ENCODE measurements at places on chromosomes 12 and 14.

DNA sequence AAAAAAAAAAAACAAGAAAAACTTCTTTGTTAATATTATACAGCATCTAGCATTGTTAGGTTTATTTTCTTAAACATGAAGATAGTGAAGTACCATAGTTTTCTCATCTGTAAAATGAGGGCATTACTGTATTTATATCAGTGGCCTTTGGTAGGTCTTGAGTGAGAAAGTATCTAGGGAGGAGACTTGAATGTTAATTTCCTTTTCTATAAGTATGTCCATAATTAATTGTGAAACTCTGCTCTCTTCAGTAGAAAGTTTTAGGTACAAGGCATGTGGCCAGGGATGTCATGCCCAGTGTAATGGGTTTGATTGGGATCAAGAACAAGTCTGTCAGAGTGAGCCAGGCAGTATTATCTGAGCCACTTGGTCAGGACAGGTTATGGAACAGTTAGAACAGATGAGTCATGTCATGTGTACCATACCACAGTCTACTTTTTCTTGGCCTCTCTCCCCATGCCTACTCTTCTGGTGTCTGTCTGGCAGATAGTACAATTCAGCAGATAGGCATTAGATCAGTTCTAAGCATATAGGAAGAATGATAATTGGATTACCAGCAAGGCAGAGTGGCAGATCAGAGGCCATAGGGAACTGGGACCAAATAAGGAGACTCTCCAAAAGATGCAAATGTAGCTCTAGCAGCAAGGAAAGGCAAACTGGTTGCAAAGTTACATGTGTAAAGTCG lies 30.4 kb downstream of the FBXO34 start:
- peak overlapping the region; percentile 74 for H3K27ac ChIP-seq
- DNase-seq = no peak
- peaks cover 62% of the 10 kb centered on the region for H3K4me1 ChIP-seq
- H3K27me3 ChIP-seq = no peaks in the 10 kb centered on the region
- no peak overlapping the region for H3K4me3 ChIP-seq
- H3K36me3 ChIP-seq = no peaks in the 10 kb centered on the region

DNA sequence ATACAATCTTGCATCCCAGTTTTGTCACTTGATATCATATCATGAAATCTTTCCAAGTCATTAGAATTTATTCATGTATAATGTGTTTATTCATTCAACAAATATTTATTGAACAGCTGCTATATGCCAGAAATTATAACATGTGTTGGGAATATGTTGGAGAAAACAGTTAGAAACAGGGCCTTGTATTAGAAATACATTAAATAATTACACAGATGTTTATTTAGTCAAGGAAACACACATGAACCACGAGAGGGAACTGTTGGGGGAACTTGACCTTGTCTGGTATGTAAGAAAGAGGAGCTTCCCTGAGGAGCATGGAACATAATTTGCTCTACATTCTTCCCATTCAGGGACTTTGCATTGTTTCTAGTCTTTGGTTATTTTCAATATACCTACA lies 191.7 kb upstream of the FRMD6 start:
- no peak for DNase-seq
- H3K27me3 ChIP-seq = peaks cover 21% of the 10 kb centered on the region
- no peaks in the 10 kb centered on the region for H3K4me1 ChIP-seq
- H3K36me3 ChIP-seq = no peaks in the 10 kb centered on the region

- H3K27ac ChIP-seq = no peak overlapping the region
- H3K4me1 ChIP-seq = no peaks in the 10 kb centered on the region
- H3K4me3 ChIP-seq = no peak overlapping the region
- H3K36me3 ChIP-seq = peaks cover 31% of the 10 kb centered on the region
- H3K27me3 ChIP-seq = peaks cover 2% of the 10 kb centered on the region
Observed at GRCh38 chr12:57795354-57795753, 12.8 kb downstream of the TSFM start.

GRCh38 chr14:72433511-72433910 lies 460.4 kb downstream of the DPF3 start:
- no peak overlapping the region for H3K27ac ChIP-seq
- no peaks in the 10 kb centered on the region for H3K36me3 ChIP-seq
- peaks cover 5% of the 10 kb centered on the region for H3K27me3 ChIP-seq
- peaks cover 23% of the 10 kb centered on the region for H3K4me1 ChIP-seq
- no peak overlapping the region for H3K4me3 ChIP-seq
- no peak for DNase-seq

GRCh38 chr14:31277085-31277484 lies 69.5 kb upstream of the HECTD1 start:
- no peak for DNase-seq
- no peak overlapping the region for H3K4me3 ChIP-seq
- H3K27me3 ChIP-seq = peaks cover 1% of the 10 kb centered on the region
- no peaks in the 10 kb centered on the region for H3K4me1 ChIP-seq
- H3K36me3 ChIP-seq = no peaks in the 10 kb centered on the region

- DNase-seq = no peak
- H3K4me3 ChIP-seq = no peak overlapping the region
- no peaks in the 10 kb centered on the region for H3K36me3 ChIP-seq
- peaks cover 3% of the 10 kb centered on the region for H3K27me3 ChIP-seq
- no peak overlapping the region for H3K27ac ChIP-seq
- H3K4me1 ChIP-seq = no peaks in the 10 kb centered on the region
Observed at GRCh38 chr14:30790827-30791226, 83.5 kb upstream of the COCH start.

DNA sequence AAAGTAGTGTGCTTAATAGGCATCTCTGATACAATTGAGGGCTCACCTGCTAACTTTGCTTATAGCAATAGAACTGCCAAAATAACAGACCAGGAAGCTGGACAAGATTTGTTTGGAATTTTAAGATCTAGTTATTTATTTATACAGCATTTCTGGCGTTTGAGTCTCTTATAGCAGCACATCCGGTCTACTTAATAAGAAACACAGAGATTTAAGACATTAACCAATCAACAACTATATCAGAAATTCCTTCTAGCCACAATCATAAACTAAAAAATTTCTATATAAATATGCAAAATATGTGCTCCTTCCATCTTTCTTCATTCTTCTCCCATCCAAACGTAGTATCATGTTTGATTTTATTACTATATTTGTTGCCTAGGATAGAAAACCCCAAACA lies 2.6 kb downstream of the RTN1 start:
- H3K4me1 ChIP-seq = peaks cover 8% of the 10 kb centered on the region
- H3K4me3 ChIP-seq = no peak overlapping the region
- H3K36me3 ChIP-seq = no peaks in the 10 kb centered on the region
